Liver (tissue), 10 donors: ENCODE measurements at places on chromosomes 7 and 10.

DNA sequence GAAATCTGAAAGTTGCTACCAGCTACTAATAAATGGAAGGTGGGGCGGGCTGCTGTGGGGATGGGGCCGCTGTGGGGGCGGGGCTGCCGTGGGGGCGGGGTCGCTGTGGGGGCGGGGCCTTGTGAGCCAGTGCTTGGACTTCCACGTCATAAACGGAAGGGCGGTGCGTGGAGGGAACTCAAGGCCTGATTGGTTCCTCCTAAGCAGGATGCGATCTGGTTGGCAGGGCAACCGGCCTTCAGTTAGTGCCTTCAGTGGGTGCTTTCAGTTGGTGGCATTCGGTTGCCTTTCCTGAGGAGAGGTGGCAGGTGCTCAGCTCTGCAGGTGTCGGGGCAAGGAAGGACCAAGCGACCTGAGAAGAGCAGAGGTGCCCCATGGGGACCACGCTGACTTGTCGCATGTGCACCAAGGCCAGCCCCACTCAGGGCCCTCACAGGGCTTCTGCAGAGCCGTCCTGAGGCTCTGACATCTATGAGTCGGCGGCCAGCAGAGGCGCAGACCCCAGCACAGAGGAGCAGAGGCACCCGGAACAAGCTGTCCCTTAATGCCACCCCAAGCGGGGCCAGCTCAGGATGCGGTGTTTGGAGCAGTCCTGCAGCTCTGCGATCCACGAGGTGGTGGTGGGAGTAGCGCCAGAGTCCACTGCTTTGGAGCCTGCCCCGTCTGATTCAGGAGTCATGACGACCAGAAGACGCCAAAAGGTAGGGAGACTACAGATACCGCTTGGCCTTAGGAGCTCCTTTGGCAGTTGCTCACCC, 54.4 kb upstream of the PDSS1 start:
- DNase-seq, result no peak

- DNase-seq, result no peak
Observed at GRCh38 chr10:14191871-14192270, 138.9 kb downstream of the FRMD4A start.

GRCh38 chr7:32453341-32454011, 36.7 kb downstream of the LSM5 start:
- no peak for DNase-seq

- no peak for DNase-seq
Observed at GRCh38 chr10:121187391-121187790, 336.2 kb downstream of the WDR11 start.

- no peak for DNase-seq
Observed at GRCh38 chr10:17850501-17850900, 41.4 kb downstream of the MRC1 start.

- DNase-seq, result no peak
Observed at GRCh38 chr7:39607865-39608264, 15.5 kb upstream of the RALA start.

DNA sequence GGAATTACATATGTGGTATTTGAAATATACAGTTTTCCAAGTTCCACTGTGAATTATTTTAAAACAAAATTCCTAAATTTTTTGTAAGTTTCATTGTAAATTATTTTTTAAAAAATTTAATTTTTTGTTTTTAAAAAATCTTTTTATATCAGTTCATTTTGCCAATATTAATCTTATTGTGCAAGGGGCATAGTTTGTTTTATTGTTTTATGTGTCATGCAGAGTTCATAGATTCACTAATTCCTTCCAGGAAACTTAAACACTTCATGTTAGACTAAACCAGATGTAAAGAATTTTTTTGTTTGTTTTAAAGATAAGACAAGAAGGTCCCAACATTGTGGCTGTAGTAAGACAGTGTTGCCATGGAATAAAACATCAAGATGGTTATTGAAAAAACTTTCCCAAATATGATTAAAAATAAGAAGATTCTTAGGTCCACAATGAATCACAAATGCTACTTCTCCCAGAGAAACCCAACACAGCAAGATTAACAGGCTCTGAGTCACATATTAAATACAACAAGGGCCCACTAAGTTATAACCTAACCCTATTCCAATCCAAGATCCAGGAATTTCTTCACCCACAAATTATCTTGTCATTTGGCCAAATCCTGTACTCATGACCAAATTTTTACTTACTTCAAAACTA, 464.7 kb upstream of the IGFBP3 start:
- no peak for DNase-seq
